ENCODE measurements at places on chromosomes 3 and 15.

DNA sequence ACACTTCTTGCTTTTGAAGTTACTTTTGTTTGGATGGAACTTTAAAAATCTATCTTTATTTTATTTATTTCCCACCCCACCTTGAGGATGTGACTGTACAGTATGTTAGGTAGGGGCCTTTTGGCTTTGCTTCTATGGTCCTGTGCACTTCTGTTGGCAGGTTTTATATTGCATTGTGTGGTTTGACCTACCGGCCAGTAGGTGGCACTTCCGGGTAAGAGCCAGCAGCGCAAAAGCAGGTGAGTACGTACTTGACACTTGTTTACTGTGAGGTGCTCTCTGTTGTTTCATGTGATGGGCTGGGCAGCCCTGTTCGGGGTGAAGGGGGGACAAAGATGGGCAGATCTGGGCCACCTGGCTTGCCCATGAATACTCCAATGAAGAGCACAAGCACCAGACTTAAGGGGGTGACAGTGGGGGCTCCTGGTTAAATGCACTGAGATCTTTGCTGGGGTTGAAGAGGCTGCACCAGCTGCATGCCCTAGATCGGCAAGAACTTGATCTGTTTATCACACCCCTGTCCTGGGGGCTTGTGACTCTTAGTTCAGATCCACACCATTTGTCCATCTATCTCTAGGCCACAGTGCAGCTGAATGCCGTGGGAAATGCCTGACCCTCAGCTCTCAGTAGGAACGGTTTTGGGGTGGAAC lies 131.6 kb downstream of the NLGN1 start:
- no peak for DNase-seq

GRCh38 chr3:56987238-56987895 lies 73.1 kb upstream of the SPATA12 start:
- DNase-seq = no peak

GRCh38 chr3:14849638-14850230 lies 31.0 kb downstream of the FGD5 start:
- DNase-seq = no peak

- DNase-seq = no peak
These were observed 53.7 kb upstream of the MEF2A start for GRCh38 chr15:99511866-99512661.

GRCh38 chr3:81041331-81041730 lies 720.1 kb downstream of the GBE1 start:
- DNase-seq = no peak

DNA sequence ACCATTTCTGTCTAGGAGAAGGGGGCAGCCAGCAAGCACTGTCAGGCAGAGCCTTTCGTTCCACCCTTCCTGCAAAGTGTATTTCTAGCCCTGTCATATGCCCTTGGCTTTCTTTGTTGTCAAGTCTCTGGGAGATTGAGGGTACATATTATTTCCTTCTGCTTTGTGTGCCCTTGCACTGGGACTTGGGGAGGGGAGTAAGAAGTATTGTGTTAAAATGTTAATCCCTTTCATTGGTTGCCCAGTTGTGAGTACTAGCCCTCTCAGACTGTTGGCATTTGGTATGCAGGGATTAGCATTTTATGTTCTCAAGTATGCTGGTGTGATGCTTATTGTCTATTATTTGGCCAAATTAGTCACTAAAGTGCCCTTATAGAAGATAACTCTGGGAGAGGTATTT lies 63.9 kb downstream of the RBM6 start:
- DNase-seq = no peak

DNA sequence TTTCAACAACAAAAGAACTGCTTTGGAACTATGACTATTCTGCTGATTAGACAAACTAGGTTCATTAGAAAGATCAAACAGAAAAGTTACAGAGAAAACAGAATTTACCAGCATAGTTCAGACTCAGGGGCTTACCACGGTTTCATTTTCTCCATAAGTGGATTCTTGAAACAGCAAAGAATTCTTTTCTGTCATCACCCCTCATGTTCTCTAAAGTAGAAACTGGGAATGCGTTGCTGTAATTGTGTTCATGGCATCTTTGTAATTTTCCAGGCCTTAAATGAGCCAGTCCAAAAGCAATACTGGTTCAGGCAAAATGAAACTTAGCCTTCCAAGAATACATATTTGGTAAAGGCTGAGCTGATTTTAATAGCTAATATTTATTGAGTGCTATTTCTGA lies 287.8 kb downstream of the CHL1 start:
- no peak for DNase-seq
